ENCODE measurements at places on chromosomes 5 and 9.

DNA sequence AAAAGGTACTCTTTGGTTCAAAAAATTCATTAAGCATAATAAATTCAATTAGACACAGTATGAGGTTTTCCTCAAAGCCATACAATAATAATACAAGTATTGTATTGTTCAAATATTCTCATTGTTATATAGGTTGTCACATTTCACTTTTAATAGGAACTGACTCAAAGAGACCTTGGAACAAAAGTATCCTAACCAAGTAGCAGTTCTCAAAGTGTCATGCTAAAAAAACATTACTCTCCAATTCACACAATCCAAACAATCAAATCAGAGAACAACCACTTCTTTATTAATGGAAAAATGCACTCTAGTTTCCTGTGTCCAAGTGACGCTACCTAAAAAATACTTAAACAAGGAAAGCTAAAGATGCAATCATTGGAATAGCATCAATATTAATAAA lies 115.4 kb downstream of the DENND1A start:
- no peak for DNase-seq

GRCh38 chr9:123679330-123679987 lies 250.5 kb downstream of the DENND1A start:
- DNase-seq = no peak

- DNase-seq = no peak
Observed at GRCh38 chr5:98784411-98784810, 10.9 kb downstream of the RGMB start.

DNA sequence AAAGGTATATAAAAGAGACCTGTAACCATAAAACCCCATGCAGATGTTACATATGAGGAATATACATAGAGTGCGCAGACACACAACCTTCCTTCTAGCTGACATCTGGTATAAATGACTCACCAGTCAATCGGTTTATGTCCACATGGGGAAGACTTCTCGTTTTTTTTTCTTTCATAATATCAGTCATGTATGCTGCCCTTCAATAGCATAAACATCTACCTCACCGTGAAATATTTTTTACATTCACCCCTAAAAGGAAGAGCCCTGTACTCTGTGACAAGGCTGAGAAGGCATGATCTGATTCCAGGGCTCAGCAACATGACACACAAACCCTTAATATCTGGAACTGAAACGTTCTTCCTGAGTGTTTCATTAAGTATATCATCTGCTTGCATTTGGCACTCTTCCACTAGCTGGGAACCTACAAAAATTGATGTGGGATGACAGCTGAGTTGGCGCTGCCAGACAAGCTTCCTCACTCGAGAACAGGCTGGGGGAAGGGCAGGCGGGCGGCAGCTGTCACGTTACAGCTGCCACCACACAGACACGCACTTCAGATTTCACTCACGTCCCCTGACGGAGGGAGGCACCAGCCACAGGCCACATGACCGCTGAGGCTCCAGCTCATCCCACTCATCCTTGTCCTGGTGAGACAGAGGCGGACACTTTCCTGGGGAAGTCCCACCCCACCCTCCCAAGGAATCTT lies 74.2 kb downstream of the SHB start:
- peak; percentile 86 for DNase-seq

- DNase-seq = no peak
Observed at GRCh38 chr9:7546261-7546660, 253.3 kb downstream of the DMAC1 start.

DNA sequence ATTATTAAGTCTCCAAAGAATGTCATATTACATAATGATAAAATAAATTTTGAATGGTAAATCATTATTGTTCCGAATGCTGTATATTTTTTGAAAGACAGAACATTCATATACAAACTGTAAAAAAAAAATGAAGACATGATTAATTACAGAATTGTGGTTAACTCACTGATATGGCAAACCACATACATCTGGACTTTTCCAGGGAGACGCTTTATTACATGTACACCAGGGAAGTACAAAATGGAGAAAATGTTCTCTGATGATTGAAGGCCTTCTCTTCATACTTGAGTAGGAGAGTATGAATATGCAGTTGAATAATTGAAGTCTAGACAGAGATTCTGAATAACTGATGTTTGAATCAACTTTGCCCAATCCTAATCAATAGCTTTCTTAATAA lies 1886.9 kb downstream of the EFNA5 start:
- no peak for DNase-seq

DNA sequence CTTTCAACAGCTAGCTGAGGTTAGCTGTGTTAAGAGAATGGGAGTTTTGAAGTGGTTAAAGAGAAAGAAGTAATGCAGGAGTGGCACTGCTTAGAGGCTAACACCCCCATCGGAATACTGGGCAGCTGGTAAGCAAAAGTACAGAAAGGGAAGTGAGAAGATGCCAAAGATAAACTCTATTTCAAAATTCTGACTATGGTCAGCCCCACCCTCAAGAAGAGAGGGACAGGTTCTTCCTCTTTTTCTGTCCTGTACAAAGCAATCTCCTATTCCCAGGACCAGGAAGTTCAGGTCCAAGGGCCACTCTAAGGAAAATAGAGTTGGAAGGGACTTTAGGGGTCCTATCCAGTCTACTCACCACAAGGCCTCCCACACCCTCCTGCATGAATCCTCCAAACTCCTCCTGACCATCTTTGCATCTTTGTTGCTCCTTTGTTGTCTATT lies 45.9 kb upstream of the JAK2 start:
- no peak for DNase-seq

GRCh38 chr5:8184455-8185063 lies 315.6 kb downstream of the MTRR start:
- DNase-seq = peak; percentile 35

GRCh38 chr5:43947935-43948334 lies 345.0 kb downstream of the NNT start:
- no peak for DNase-seq

DNA sequence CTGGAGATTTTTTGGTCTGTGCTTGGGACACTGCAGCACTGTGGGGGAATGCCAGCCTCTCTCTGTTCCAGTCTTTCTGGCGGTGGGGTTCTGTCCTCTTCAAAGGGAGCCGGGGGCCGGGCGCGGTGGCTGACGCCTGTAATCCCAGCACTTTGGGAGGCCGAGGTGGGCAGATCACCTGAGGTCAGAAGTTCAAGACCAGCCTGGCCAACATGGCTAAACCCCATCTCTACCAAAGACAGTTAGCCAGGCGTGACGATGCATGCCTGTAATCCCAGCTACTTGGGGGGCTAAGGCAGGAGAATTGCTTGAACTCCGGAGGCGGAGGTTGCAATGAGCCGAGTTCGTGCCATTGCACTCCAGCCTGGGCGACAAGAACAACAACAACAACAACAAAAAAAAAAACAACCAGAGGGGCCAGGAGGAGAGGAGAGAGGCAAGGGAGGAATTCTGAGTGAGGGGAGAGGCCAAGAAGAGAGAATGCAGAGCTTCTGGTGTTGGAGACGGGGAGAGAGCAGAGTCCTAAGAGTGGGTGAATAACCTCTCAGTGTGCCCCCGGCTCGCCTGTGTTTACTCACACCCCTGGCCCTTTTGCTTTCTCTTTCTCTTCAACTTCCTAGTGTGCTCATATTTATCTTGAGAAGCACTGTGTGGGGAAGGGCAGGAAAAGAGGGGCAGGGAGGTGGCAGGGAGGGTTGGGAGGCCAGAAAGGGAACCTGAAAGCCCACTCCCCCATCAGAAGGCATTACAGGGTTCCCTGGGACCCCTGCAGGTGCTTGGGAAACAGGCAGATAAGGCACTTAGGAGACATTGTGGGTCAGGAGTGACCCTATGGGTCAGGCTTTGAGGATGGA lies 3.2 kb upstream of the SET start:
- no peak for DNase-seq

DNA sequence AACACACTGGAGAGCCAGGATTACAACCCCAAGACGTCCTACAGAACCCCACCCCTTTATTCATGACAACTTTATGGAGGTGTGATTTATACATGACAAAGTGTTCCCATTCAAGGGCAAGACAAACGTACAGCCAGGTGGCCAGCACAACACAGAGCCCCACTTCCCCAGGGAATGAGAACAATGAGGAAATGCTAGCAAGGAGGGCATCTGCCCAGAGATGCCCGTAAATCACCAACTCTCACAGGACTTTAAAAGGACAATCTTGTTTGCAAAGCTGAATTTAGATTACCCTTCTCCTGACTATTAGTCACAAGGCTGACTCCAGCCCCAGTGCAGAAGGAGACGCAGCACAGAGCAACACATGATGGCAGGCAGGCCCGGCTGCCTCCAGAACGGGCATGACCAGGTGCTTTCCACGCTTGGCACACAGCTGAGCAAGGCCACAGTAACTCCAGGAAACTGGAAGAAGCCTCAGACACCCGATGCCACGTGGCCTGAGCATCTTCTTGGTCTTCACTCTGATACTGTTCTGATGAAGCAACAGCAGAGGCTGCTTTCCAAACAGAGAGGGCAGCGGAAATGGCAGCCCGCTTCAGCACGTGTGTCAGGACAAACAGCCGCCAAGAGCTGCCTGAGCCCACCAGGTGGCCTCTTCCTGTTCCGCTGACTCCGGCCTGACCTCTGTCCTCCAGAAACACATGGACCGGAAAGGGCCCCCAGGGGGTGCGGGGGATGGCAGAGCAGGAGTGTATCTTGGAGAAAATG lies 51.4 kb downstream of the ROR2 start:
- no peak for DNase-seq

- DNase-seq = no peak
Observed at GRCh38 chr5:154168395-154168794, 22.1 kb upstream of the GALNT10 start.

DNA sequence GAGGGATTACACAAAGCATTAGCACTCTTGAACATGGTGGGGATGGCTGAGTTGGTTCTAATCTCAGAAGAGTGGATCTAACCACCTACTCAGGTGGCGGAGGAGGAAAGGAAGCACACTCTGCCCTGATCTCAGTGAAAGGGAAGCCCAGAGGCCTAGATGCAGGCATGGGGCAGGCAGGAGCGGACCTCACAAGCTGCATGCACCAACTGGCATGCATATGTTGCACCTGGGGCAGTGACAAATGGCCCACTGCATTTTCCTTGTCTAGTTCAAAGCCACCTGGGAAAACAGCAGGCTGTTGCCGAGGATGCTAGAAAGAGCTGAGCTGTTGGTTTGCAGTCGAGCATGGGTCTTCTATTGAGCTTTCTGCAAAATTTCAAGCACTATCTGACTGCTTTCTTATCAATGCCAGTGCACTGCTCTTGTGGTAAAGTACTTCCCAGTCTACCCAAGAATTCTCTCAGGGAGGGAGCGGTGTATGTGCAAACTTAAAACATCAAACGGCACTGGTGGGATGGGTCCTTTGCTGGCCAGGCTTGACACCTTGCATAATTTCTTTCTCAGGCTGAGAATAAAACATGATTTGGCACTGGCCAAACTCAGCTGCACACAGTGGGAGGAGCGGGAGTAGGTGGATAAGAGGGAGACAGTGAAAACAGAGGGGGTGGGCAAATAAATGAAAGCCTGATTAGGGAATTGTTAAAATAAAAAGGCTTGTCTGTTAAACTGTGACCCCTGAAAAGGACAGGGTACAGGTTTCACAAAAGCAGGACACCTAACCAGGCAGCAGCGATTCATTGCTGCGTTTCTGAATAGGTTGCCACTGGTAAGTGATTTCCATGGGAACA lies 108.9 kb downstream of the MARCHF3 start:
- no peak for DNase-seq

- no peak for DNase-seq
Observed at GRCh38 chr9:77751341-77752091, 103.4 kb upstream of the GNA14 start.
